ENCODE measurements at places on chromosomes 3 and 15.

GRCh38 chr3:112718516-112718915 lies 77.6 kb upstream of the CCDC80 start:
- DNase-seq, result no peak

DNA sequence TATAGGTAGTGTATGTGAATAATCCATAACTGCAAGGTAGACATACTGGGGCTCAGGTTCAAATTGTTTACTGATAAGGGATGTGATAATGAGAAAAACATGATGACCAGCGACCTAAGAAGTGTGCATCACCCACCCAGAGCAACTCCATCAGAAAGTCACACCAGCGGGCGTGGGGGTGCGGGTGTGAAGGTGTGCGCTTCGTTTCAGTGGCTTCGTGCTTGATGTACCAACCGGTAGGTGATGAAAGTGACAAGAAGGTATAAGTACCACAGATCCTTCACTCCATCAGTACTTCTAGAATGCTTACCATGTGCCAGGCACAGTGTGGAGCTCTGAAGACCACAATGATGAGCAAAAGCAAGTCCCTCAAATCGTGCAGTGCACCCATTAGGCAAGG lies 11.2 kb downstream of the ANP32A start:
- DNase-seq, result no peak

GRCh38 chr3:197519801-197520211 lies 36.0 kb downstream of the BDH1 start:
- no peak for DNase-seq

GRCh38 chr3:111694471-111694870 lies 99.3 kb upstream of the ZBED2 start:
- DNase-seq, result no peak

DNA sequence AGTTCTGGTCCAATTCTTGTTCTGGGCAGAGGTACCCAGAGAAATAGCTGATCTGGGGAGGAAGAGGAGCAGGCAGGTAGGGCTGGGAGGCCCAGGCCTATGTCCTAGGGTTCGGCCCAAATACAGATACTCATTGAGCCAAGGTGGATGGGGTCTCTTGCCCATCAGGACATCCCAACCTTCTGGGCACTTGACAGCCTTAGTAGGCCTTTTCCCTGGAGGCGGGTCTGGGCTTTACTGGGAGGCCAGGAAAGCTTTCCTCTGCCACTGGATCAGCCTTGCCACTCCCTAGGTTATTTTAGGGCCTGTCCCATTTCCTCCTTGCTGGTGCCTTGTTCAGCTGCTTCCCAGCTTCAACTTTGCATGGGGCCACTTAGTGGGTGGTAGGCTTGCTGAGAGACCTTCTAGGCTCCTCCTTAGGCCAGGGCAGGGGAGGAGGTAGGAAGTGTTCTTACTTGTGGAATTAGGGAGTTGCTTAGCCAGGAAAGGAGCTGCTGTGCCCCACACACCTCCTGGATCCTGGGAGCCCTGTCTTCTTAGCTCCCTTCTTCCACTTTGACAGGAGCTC lies 9.7 kb downstream of the TEX264 start:
- no peak for DNase-seq
